Cardiac fibroblast (primary cell): ENCODE measurements at places on chromosomes 7 and 10.

DNA sequence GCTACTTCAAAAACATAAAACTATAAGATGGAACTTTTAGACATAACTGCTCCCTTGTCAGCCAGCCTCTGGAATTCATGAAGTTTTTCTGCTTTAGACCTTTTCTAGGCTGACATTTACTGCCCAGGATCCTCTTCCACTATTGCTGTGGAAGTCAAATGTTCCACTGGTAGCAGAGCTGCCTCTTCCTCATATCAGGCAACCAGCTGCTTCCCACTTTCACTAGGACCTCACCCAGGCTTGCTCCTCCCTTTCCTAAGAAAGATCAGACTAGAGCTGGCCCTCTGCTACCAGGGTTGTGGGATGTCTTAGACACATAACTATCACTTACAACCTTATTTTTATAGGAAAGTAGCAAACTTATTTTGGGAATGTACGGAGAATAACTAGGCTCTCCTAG lies 121.5 kb downstream of the CTTNBP2 start:
- no peak for DNase-seq

DNA sequence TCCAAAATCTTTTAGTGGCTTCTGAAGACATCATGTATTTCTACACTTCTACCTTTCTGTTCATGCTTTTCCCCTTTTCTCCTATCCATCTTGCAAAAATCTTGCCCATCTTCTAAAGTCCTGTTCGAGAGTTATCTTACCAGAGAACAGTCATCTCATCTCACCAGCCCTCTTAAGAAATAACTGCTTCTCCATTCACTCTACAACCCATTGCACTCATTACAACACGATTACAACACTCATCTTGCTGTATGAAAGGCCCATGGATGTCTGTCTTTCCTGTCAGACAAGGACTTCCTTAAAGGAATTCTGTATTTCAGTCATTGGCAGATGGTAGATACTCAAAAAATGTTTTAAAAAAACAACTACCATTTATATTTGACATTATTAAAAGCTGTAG lies 30.8 kb downstream of the ZNF438 start:
- DNase-seq = peak; percentile 55

GRCh38 chr7:29851487-29851886 lies 45.2 kb downstream of the WIPF3 start:
- DNase-seq = no peak

DNA sequence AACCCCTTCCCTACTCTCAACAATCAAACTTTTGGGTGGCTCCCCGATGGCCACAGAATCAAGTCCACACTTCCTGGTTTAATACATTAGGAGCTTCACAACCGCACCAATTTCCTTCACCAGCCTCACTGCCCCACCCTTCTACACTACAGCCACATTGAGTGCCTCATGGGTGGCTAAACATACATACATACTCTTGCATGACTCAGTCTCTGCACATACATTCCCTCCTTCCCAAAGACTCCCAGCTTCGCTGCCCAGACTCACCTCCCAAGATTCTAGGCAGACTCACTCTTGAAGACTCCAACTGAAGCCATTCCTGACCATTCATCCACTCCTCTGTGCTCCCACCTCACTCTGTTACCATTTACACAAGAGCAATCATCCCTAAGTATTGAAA lies 15.9 kb downstream of the VPS41 start:
- no peak for DNase-seq

DNA sequence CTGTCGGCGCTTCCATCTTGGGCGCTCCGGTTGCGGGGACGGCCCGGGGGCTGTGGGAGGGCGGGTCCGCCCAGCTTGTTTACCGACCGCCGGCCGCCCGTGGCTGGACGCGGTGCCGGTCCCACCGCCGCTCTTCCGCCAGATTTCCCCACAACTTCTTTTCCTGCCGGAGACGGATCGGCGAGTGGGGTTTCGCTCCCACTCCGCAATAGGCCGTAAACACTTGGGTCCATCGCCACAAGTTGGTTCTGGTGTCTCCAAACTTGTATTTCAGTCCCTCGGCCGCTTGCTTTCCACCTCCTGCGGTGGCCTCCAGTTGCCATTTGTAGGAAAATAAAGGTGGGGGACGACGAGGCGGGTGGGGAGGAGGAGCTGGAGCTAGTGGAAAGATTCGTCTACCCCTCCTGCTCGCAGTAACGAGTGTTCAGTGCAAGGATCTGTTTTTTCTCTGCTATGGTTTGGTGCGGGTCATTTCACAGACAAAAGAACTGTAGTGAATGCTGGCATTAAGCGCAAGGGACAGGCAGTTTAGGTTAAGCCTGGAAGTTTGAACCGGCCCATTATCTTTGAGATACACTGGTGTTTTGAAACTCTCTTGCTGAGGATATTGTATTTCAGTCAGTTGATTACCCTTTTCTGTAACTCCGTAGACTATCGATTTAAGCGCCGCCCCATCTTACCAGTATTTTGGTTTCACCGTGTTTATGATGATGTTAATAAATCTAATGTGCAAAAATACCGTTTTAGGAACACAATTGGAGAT lies 24.3 kb upstream of the ZRANB1 start:
- DNase-seq = peak; percentile 52

- peak; percentile 88 for DNase-seq
Observed at GRCh38 chr10:113958631-113959382, 84.9 kb upstream of the ADRB1 start.

DNA sequence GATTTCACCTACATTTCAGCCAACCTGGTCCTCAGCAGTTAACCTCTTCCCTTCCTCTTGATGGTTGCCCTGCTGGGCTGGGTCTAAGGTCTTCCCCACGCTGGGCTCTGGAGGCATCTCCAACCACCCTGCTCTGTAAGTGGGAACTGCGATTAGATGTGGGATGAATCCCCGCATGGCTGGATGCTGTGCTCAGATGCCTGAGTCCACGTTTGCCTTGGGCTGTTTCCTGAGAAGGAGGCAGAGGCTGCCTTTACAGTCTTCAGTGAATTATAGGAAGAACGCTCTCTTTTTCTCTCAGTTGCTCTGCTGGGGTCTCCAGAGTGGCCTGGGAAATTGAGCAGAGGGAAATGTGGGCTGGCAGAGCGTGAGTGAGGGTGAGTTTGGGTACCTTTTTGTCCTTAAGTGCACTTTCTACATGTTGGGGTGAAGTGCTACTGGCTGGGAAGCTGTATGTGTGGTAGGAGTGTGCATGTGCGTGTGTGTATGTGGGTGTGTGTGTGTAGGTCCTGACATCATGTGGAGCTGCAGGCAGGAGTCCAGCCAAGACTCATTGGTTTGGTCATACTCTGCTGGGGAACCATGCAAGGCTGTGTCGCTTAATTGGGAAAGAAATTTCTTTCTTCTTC lies 1.5 kb downstream of the GIMAP8 start:
- no peak for DNase-seq

DNA sequence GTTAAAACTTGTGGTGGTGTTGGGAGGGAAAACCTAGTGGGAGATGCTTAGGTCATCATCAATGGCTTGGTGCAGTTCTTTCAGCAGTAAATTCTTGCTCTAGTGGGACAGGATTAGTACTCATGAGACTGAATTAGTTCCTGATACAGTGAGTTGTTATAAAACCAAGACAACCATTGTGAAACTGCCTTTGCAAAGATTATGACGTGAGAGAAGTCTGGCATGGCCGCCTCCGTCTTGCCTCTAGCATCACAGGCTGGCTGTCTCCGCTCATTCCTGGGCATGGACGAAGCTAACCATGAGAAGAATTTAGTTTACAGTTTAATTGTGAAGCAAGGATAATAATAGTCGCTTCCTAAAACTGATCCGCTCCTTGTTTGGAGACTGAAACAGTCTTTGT lies 186.4 kb downstream of the KIF20B start:
- DNase-seq = no peak

- DNase-seq = no peak
Observed at GRCh38 chr7:26332698-26333097, 41.0 kb downstream of the SNX10 start.

DNA sequence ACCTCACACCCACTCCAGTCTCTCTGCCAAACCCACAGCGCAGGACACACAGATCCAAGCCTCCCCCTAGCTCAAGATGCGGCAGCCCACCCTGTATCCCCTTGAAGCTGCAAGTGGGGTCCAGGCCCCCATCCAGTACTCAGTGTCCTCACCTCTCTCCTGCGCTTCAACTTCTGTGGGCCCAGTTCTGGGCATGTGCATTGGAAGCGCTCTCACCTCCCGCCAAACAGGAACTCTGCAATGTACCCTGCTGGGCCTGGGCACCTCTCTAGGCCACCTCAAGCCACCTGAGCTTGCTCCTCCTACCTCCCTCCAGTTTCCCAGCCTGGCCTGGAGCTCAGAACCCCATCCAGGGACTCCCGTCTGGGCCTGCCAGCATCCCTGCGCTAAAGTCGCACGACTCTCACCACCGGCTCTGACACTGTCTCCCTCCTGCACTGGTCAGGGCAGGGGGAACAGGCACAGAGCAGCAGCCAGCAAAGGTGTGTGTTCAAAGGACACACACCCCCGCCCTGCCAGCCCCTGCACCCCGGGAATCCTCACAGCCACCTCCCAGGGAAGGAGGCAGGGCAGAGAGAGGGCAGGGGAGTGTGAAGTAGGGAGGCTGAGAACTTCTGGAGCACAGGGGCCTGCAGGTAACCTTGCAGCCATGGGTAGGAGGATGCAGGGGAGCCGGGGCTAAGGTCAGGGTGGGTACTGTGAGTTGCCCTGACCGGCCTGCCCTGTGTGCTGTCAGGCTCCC lies 51.7 kb upstream of the MSMB start:
- DNase-seq = no peak

DNA sequence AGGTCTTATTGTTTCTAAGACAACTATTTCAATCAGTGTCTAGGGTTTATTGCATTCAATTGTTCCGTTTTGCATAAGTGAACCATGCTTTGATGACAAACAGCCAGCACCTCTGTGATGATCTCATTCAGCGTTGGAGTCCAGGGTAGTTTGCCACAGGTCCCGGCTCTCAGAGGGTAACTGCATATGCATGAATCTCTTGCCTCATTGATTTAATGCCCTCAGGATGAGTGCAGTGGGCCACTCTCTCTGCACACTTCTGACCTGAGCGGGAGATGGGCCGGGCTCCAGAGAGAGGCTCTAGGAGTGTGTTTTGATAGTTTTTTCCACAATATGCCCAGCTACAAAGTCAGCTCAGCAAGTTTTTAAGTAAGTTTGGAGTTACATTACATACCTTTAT lies 83.9 kb downstream of the HECW1 start:
- peak; percentile 12 for DNase-seq

- no peak for DNase-seq
Observed at GRCh38 chr10:1294748-1295147, 238.6 kb downstream of the WDR37 start.

GRCh38 chr7:113143486-113144257 lies 25.3 kb upstream of the SMIM30 start:
- no peak for DNase-seq

- no peak for DNase-seq
Observed at GRCh38 chr7:88073626-88074025, 139.6 kb downstream of the ADAM22 start.

DNA sequence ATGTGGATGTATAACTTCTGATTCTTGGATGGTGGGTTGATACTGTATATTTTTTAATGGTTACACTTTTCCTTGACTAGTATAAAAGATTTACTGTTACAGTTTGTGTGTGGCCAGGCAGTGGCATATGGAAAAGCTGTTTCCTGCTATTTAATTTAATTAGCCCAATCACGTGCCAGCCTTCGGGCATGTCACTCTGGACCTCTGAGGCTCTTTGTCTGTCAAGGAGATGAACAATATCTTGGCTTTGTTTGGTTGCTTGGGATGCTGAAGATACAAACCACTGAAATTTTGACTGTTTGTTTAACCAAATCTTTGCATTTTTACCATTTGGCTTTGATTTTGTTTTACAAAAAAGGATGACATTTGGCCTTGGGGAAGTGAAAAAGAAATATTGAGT lies 185.0 kb downstream of the HDAC9 start:
- no peak for DNase-seq

DNA sequence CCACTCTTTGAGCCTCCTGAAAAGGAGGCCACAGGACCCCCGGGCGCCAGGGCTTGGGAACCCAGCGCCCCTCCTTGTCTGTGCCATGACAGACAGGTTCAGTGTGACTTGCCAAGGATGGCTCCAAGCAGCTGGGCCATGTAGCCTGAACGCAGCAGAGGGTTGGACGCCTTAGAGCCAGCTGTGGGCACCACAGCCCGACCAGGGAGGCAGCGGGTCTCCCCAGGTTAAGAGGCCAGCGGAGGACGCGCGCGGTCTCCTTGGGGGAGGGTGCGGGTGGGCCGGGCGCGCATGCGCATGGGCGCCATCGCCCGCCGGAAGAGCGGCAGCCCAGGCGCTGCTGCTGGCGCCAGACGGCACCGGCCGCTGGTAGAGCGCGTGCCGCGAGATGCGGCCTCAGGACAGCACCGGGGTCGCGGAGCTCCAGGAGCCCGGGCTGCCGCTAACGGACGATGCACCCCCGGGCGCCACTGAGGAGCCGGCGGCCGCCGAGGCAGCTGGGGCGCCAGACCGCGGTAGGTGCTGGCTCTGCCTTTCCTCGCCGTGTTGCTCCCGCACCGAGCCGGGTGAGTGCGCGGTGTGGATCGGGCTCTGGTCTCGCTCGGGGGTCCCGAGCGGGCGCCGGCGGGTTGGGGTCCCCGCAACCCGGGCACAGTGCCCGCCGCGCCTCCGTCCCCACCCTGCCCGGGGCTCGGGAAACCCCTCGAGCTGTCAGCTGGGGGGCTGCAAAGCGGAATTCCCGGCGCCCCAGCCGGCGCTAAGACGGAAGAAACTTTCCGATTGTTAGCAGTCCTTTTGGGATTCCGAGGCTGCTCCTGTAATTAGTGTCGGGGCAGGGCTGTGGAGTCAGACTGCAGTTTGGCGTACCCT lies at the start of gene SLC35G1:
Gene SLC35G1 (plus strand): TSS at position 333 of the 870 bp plus-strand sequence. CDS start 56 bp downstream, at position 389.
- peak; percentile 65 for DNase-seq

GRCh38 chr10:3829156-3830050 lies 44.4 kb upstream of the KLF6 start:
- no peak for DNase-seq

DNA sequence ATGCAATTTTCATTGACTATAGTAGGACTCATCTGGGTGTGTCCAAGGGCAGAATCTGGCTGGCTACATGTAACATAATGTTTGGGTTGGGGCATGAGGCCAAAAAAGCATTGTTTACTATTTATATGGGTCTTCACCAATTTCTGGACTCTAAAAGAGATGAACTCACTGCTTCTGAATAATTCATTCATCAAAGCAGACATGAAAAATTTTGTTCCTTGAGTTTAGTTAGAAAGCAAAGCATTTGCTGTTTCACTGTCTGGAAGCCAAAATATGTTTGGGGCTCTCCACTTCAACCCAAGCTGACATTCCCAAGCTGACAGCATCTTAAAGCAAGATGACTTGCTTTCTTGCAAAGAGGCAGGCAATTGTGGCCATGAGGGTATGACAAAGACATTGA lies 670.6 kb downstream of the SUGCT start:
- peak; percentile 46 for DNase-seq

GRCh38 chr10:37476285-37476684 lies 350.9 kb downstream of the ANKRD30A start:
- no peak for DNase-seq

GRCh38 chr7:50181081-50181480 lies 88.0 kb upstream of the ZPBP start:
- no peak for DNase-seq
